ENCODE measurements at places on chromosomes 6 and 20.

- no peak for DNase-seq
These were observed 497.8 kb upstream of the ARID1B start for GRCh38 chr6:156279261-156279969.

DNA sequence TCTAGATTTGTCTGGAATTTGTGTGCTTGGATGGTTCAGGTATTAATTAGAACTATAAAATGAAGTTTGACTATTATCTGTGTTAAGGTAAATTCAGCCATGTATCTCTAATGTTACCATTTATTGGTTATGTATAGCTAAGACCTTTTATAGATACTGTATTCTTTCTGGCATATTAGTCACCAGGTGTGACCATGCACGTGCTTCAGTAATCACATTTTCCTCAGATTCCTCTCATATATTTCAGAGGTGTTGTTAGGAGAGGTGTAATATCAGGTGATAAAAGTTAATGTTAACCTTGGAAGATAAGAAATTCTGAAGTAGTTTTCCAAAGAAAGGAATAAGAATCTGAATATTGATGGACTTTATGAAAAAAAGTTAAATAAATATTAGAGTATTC lies 194.5 kb upstream of the KHDRBS2 start:
- DNase-seq, result no peak

DNA sequence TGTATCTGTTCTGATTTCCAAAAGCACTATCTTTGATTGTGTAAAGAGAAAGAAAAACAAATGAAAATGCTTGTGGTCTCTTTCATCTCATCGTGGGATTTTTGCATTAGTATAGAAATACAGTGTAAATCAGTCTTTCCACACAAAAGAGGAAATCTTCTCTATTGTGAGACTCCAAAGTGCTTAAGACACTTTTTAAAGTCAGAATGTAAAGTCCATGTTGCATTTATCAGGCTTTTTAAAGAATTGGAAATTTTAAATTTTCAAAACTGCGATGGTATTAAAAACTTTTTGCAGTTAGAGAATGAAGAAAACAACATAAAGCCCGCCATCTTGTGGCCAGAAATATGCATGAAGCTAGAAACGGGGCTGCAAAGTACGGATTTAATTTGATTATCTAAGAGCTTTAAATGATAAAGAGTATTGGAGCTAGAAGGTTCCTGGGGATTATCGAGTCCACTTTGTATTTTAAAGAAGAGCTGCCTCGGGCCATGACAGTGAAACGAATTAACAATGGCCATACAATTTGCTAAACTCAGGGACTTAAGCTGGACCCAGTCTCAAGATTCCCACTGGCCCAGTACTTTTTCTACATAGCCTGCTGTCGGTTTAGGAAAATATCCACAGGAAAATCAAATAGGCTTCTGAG lies 339.6 kb downstream of the ARHGAP18 start:
- no peak for DNase-seq

GRCh38 chr6:133388731-133389130 lies 147.6 kb downstream of the EYA4 start:
- DNase-seq, result no peak

- DNase-seq, result no peak
These were observed 7.4 kb downstream of the EEF1A1 start for GRCh38 chr6:73513496-73513854.

GRCh38 chr6:156691018-156691417 lies 86.2 kb upstream of the ARID1B start:
- no peak for DNase-seq

DNA sequence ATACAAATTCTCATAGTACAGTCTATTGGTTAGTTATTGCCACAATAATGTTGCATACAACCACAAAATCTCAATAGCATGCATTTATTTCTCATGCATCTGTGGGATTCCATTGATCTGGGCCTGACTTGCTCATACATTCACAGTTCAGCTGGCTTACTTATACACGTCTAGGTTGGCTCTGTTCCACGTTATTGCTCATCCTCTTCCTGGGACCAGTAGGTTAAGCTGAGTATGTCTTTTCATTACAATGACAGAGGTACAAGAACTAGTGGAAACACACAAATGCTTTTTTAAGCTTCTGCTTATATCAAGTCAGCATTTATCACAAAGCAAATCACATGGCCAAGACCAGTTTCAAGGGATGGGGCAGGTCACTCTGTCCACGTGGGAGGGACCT lies 485.3 kb upstream of the BTBD3 start:
- no peak for DNase-seq

DNA sequence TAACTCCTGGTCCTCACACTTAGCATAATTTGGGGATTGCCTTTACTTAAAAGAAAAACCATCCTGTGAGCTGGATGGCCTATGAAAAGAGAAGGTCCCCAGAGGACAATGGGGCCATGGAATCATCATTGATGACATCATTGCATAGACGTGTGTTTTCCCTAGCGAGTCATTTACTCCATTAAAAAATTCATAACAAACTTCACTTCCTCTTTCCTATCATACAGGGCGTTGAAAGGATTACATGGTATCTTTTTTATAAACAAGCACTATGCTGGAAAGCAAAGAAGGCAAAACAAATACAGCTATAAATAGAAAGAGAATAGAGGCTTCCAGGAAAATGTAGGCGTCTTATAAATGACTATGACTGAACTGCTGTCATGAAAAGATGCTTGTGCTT lies 11.3 kb upstream of the COL12A1 start:
- no peak for DNase-seq

Data from sciatic nerve (tissue), 2 donors.